ENCODE measurements at places on chromosomes 3 and 15.

GRCh38 chr3:197554196-197554561 is 1.6 kb downstream of the BDH1 start:
- no peak for DNase-seq

DNA sequence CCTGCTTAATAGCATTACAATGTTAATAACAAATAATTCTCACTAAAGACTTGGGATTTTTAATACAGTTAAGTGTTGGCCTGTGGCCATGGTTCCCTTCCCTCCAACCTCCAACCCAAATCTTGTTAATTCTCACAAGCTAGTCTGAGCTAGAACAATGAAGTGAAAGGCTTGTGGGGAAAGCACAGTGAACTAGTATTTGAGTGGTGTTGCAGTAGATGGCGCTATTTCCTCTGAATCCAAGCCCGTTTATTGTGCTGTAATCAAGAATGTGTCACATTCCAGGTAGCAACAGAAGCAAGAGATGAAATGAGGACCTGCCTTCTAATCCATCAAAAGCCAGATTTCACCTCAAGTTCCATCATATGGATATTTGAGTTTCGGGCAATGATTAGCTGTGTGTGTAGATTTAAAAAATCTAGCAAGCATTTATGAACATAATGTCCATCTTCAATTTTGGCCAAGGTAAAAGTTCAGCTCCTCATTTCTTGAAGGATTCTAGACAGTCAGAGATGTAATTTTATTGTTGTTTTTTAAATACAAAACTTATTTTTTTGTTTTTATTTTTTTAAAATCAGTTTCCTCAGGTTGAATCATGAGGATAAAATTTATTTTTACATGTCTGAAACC is 160.7 kb downstream of the SQOR start:
- peak; percentile 7 for DNase-seq

- DNase-seq: no peak
Observed at GRCh38 chr15:68494573-68495110, 62.7 kb upstream of the ITGA11 start.

DNA sequence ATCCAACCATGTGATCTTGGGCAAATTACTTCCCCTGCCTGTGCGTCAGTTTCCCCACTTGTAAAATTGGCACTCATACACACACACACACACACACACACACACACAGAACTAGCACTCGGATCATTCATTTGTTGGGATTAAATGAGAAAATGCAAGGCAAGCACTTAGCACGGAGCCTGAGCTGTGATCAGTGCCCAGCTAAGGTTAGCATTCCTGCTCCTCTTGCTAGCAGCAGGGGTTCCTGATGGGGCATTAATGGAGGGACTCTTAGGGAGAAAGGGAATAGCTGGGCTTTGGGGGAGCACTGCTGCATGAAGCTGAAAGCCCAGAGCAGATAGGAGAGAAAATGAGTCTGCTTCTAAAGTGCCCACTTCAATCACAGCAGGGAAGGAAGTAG is 187.7 kb upstream of the C2CD4B start:
- no peak for DNase-seq

DNA sequence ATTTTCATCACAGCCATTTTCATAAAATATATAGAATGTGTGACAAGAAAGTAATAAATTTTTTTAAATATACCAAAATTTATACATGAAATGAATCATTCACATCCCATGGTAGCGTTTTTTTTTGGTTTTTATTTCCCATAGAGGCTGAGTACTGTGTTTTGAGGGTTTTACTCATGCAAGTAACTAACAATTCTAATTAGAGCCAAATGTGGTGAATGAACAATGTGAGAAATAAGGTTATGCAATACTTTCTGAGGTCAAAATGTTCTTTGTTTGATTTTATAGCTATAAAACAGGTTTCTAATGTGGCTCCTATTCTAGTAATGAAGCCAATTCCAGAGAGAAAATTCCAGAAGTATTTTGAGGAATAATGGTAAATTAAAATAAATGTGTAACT is 386.8 kb downstream of the TBC1D5 start:
- DNase-seq: no peak

DNA sequence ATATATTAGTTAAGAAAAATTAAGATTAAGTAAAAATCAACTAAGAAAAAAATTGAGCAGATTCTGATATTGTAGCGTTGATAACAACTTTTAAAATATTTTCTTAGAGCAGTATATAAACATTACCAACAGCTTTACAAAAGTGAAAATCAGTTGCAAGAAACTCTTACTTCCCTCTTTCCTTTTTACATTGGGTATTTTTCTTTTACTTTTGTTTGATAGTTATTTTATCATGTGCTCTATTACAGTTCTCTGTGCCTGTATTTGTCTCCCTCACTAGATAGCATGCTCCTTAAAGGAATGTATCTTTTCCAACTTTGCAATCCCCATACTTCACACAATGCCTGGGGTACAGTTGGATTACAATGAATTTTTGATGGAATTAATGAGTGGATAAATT is 87.5 kb upstream of the P3H2 start:
- DNase-seq: no peak

GRCh38 chr3:154236331-154236730 is 88.0 kb downstream of the DHX36 start:
- no peak for DNase-seq

- no peak for DNase-seq
Observed at GRCh38 chr3:146471012-146471411, 1.7 kb upstream of the PLSCR2 start.

- DNase-seq: no peak
Observed at GRCh38 chr3:177725165-177725564, 527.9 kb upstream of the TBL1XR1 start.

GRCh38 chr3:54240-54639 is 142.3 kb upstream of the CHL1 start:
- no peak for DNase-seq

DNA sequence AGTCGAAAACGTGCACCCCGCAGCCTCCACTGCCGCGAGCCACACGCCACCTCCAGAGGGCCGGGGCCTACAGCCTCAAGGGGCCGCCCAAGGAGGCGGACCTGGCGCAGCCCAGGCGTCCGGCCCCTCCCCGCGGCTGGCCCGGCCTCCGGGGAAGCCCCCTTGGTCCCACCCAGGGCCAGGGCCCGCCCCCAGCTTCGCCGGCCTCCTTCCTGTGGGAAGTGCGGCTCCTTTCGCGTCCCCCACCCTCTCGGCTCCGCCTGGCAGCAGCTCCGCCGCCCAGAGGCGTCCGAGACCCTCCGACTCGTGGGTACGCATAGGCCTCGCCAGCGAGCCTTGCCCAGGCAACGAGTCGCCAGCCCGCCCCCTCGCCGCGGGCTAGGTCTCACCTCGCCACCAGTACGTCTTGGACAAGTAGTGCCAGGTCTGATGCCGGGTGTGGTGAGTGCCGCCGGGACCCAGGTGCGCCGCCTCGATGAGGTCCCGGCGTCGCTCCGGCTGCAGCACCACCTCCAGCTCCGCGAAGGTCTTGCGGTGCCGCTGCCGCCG is 642 bp downstream of the ZBTB11 start:
- peak; percentile 94 for DNase-seq

- DNase-seq: no peak
Observed at GRCh38 chr3:70527026-70527425, 214.6 kb upstream of the MDFIC2 start.

DNA sequence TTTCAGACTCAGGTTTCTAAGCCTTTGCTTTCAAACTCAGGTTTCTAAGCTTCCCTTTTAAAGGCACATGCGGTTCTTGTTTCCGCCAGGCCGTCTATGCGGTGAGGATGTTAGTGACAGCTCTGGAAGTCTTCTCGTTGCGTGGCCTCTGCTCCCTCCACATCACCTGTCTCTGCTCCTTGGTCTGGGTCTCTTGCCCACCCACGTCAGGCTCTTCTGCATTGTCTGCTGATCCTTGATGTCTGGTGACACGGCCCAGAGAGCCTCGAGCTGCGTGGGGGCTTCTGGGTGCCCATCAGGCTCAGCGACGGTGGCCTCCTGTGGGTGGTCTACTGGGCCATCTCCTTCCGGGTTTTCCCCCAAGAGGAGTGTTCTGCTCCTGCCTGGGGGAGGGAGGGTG is 30.5 kb downstream of the KLF13 start:
- DNase-seq: no peak

- DNase-seq: no peak
Observed at GRCh38 chr3:111980716-111981456, 2.1 kb downstream of the ABHD10 start.

- DNase-seq: no peak
Observed at GRCh38 chr3:186121278-186121677, 12.4 kb upstream of the ETV5 start.

DNA sequence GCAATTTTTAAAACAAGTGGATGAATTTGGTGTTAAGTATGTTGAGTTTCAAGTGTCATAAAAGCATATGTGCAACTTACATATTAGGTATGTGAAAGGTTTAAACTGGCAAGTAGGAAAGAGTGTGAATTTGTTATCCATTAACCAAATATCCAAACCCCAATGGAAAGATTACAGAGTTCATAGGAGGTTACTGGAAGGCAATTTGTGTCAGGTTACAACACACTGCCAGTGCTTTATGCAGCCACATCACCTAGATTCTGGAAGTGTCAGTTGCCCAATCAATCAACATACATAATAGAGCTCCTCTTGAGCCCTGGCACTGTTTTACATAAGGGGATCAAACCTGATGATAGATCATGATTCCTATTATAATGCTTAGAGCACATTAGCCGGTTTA is 261.0 kb downstream of the ROBO1 start:
- no peak for DNase-seq

DNA sequence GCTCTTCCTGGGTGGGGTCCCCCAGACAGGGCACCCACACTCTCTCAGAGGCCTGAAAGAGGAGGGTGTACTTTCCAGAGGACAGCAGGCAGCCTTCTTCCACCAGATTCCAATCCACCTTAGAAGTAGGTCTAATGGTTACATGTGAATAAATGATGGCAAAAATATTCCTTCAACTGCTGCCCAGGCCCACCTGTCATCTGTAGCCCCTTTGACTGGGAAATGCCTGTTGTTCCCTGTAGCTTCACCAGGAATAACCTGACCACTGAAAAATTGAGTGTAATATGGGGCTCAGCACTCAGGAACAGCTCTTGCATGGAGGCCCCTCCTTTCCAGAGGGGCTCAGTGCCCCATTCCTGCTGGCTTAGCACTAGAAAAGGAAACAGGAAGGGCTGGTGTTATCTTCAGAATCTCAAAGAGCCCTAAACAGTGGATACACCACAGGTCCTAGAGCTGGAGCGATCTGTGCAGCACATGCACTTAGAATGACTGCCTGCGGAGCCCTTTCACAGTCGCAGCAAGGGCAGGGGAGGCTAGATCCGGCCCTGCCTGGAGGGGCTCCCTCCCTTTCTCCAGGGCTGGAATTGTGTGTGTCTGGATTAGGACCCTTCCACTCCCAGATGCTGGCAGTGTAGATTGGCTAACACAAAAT is 32.1 kb downstream of the SLC22A14 start:
- no peak for DNase-seq

- no peak for DNase-seq
Observed at GRCh38 chr15:43808960-43809678, 8.7 kb downstream of the HYPK start.

- no peak for DNase-seq
Observed at GRCh38 chr3:142888099-142888480, 793 bp downstream of the PCOLCE2 start.

- DNase-seq: no peak
Observed at GRCh38 chr3:151900884-151901643, 27.6 kb downstream of the SUCNR1 start.

GRCh38 chr15:63801171-63801570 is 32.6 kb downstream of the HERC1 start:
- no peak for DNase-seq

- no peak for DNase-seq
Observed at GRCh38 chr3:16993227-16993626, 108.5 kb downstream of the PLCL2 start.

- no peak for DNase-seq
Observed at GRCh38 chr3:49377483-49377882, 19.3 kb upstream of the GPX1 start.

- DNase-seq: peak; percentile 85
Observed at GRCh38 chr15:78212546-78213424, 21.6 kb downstream of the ACSBG1 start.

- DNase-seq: no peak
Observed at GRCh38 chr3:36674816-36675215, 89.5 kb downstream of the DCLK3 start.

GRCh38 chr3:149330609-149331331 is 2.7 kb downstream of the TM4SF18 start:
- DNase-seq: no peak

DNA sequence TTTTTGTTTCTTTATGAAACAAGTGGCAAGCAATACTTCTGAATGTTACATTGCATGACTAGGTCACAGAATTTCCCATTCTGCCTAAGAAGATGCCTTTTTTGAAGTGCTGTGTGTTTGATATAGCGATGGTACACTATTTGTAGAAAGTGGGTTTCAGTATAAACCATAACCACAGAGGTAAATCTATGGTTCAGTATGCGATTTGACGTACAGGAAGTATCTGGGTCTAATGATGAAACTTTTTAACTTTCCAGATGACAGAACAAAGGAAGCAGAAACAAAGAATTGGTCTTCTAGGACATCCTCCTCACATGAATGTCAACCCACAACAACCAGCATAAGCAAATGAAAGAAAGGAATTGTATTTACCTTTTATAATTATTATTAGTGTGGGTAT is 133.4 kb upstream of the BHLHE40 start:
- DNase-seq: no peak

GRCh38 chr3:124748560-124749198 is 18.4 kb downstream of the UMPS start:
- DNase-seq: no peak

GRCh38 chr15:99961011-99961441 is 227.8 kb upstream of the LYSMD4 start:
- peak; percentile 74 for DNase-seq

- DNase-seq: no peak
Observed at GRCh38 chr3:111750278-111750884, 108.7 kb upstream of the PHLDB2 start.

GRCh38 chr3:195075199-195075940 is 195.6 kb downstream of the XXYLT1 start:
- no peak for DNase-seq

- DNase-seq: no peak
Observed at GRCh38 chr3:2247831-2248230, 149.2 kb downstream of the CNTN4 start.

GRCh38 chr3:141699897-141700296 is 38.2 kb upstream of the RNF7 start:
- no peak for DNase-seq

DNA sequence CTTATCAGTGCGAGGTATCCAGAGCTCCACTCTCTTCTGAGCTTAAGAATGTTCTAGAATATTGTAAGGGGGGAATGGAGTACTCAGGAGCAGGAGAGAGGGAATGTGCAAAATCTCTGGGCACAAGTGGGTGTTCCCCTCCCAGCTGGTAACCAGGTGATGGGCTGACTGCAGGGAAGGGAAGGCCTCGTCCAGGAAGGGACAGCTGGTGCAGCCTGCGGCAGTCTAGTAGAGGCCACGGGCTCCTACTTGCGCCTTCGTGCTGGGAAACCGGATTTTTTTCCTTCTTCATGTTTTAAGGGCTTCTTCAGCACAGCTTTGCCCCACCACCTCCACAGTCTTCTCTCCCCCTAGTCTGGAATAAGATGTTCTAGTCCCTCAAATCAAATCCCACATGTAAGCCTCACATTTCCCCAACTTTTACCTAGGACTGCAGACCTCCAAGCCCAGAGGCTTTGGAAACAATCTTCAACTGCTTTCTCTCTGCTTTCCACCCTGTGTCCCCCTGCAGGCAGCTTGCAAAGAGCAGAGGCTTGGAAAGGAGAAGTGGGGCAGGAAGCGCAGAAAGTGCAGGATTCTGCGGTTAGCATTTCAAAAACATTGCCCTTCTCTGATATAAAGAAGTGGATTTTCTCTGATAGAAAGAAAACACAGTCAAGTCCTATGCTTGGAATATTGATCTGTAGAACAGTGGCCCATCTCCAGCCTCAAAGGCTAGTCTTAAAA is 11.9 kb upstream of the CGNL1 start:
- DNase-seq: no peak

All from adrenal gland (tissue), 19 donors.